ENCODE measurements at places on chromosomes 16 and 17.

GRCh38 chr16:2163211-2163881 lies 7.8 kb downstream of the TRAF7 start:
- no peak for DNase-seq

DNA sequence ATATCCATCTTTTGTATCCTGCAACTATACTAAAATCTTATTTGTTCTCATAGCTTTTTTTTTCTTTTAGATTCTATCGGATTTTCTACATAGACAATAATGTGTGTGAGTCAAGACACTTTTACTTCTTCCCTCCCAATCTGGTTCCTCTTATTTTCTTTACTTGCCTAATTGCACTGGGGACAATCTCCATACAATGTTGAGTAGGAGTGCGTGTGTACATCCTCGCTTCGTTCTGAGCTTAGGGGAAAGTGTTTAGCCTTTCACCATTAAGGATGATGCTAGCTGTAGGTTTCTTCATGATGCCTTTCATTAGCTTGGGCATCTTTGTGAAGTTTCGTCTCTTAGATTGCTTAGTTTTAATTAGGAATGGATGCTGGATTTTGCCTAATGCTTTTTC lies 2.9 kb downstream of the SPATA32 start:
- no peak for DNase-seq

GRCh38 chr17:56708220-56708558 lies 114.7 kb downstream of the NOG start:
- no peak for DNase-seq

- DNase-seq, result no peak
Measured at GRCh38 chr16:79564671-79565107, 35.8 kb downstream of the MAF start.

DNA sequence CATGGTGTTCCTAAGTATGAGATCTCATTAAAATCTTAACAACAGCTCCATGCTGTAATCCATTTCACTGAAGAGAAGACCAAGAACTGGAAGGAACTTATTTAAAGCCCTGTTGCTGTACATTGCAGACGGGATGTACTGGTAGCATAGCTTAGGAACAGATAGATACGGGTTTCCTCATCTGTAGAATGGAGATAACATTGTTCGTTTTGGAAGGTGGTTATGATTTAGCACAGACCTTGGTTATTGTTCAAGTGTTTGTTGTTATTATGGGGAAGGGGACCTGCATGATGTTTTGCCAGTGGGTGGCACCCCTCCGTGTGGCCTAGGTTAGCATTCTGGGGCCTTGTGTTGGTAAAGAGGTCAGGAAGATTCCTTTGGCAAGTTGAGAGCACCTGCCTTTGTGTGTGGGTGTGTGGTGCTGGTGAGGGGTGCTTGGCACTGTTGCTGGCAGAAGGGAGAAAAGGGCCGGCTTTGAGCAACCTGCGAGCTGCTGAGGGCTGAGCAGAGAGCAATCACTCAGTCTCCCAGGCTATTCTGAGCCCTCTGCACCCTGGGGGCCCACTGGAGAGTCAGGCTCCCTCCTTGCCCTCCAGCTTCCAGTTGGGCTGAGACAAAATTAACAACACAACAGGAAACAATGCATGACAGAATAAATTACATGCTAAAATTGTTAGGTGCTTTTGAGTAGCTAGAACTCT lies 2.3 kb downstream of the TAOK2 start:
- DNase-seq, result no peak

DNA sequence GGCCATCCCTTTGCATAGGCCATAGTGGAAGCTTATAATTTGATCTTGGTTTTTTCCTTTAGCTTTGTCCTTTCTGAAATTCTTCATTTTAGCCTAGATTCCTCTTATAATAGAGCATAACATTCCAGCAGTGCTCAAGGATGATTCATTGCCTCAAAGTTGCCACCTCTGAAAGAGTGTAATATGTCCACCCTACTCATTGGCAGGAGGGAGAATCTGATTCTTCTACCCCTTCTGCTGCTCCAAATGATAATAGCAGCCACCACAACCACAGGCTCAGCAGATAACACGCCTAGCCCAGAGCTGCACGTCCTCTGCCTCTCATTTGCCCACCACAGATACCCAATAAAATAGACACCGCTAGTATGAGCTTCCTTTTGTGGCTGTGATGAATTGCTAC lies 337.4 kb upstream of the HSBP1 start:
- DNase-seq, result no peak

DNA sequence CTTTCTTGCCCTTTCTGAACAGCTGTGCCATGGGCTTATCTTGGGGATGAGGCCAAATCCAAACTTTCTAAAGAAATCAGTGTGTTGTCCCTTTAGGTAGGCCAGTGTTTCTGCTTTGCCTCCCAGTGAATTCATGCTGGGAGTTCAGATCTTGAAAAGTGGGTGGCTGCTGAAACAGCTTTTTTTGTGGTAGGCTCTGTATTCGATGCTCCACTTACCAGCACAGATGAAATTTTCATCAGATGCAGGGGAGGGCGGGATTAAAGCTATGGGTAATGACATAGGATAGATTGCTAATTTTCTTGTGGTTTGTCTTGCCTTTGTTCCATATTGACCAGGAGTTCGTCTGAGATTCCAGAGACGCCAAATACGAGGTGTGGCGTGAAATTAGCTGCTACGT lies 2.8 kb downstream of the SOCS7 start:
- DNase-seq, result no peak

GRCh38 chr17:42212382-42212781 lies 18.1 kb upstream of the GHDC start:
- no peak for DNase-seq

DNA sequence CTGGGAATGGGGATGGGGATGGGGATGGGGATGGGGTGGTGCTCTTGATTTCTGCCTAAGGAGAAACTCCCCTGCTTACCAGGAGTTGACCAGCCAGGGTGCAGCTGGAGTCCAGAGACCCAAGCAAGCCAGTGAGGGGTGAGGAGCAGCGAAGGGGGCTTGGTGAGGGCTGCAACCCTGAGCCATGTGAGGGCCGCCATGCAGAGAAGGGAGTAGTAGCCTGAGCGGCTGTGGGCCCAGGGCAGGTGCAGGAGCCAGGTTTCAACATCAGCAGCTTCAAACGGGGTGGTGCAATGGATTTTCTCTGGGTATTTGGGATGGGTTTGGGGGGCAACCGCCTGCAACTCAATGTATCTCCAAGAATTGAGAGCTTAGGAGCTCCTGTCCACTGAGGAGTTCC lies 35.2 kb downstream of the COX4I1 start:
- no peak for DNase-seq

- DNase-seq, result no peak
Measured at GRCh38 chr17:75152523-75152921, 1.8 kb downstream of the JPT1 start.

GRCh38 chr17:18225642-18226283 lies 328 bp downstream of the LLGL1 start:
- no peak for DNase-seq

- DNase-seq, result no peak
Measured at GRCh38 chr17:64037802-64038201, 17.4 kb upstream of the ICAM2 start.

DNA sequence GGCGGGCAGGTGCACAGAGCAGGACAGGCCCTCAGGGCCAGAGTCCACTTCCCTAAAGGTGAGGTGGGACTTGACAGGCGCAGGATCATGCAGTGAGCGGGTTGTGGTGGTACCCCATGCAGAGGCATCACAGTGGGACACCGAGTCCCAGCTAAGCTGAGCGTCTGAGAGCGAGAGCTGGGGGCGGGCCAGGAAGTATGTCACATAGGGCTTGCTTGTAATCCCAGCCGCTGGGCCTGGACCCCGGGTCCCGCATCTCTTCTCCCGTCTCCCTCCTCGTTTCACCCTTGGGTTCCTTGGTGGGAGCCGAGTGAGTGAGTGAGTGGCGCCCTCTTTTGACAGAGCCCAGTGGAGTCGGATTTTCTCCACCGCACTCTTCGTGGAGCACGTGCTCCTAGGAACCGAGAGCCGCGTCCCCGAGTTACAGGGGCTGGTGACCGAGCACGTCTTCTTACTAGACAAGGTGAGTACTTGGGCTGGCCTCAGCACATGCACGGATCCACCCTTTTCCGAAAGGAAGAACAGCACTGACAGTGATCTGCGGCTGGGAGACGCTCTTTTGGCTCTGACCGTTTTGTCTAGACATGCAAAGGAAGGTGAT lies 50.8 kb upstream of the ENDOV start:
- no peak for DNase-seq

- no peak for DNase-seq
Measured at GRCh38 chr16:64823481-64824075, 298.3 kb downstream of the CDH11 start.

DNA sequence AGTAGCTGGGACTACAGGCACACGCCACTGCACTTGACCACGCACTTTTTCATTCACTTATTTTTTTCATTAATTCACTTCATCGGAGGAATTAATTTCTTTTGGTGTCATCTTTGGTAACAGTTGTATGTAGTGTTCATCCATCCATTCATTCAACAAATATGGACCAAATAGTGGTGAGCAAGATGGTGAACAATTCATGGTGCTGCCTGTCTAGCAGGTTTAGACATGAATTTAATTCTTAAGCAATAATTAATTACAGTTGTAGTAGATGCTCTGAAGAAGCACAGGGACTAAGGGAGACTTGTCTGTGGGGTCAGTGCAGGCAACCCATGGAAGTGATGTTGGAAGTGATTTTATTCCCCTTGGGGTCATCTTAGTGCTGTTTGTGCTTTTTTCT lies 22.4 kb downstream of the GDE1 start:
- DNase-seq, result no peak

GRCh38 chr16:31467151-31467773 lies 4.7 kb upstream of the TGFB1I1 start:
- no peak for DNase-seq

- DNase-seq, result no peak
Measured at GRCh38 chr16:11088831-11089230, 144.5 kb downstream of the CLEC16A start.

DNA sequence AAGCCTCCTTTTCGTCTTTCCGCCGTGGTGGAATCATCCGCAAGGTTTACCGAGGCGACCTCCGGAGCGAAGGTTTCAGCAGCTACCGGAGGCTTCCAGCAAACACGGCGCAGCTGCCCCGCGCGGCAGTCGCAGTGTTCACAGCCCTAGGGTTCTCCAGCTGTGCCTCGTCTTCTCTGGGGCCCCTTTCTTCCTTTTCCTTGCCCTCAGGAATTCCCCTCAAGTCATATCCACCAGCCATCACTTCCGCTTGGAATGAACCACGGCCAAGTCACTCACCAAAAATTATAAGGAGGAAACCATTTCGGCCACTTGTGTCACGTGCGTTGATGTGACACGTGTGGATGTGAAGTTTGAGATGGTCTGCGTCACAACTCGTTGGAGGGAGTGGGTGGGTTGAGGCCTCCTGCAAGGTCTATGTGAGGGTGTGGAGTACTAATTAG lies 636 bp upstream of the ERN1 start:
- DNase-seq, result peak; percentile 66

DNA sequence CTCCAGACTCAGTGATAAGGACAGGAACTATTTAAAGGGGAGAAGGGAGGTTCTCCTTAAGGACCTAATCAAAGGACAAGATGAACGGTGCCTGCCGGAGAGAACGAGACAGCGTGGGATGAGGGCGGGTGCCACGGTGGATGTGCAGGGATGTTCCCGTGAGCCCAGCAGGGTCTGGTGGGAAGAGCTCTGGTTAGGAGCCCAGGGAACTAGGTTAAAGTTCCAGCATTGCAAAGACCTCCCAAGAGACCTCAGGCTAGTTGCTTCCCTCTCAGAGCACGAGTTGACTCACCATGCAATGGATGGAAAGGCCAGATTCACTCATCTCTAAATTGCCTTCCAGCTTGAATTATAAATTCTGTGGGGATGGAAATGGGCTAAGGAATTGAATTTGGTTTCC lies 14.7 kb downstream of the CCR7 start:
- DNase-seq, result peak; percentile 50

DNA sequence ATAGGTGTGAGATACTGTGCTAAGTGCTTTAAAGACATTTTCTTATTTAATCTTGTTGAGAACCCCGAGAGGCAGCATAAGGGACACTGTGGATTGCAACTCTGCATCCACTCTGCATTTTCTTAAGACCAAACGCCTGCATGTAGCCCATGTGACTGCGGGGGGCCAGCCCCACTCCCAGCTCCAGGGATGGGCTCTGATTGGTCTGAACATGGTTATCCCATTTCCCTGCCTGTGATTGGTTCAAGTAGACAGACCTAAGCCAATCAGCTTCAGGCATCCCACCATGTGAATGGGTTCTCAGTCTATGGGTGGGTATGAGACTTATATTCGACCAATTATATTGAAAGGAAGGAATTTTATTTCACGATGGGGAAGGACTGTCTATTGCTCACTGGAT lies 33.2 kb upstream of the USP7 start:
- no peak for DNase-seq

GRCh38 chr17:65172496-65173136 lies 35.4 kb downstream of the RGS9 start:
- no peak for DNase-seq

- peak; percentile 44 for DNase-seq
Measured at GRCh38 chr16:49491771-49492761, 118.5 kb downstream of the C16orf78 start.

DNA sequence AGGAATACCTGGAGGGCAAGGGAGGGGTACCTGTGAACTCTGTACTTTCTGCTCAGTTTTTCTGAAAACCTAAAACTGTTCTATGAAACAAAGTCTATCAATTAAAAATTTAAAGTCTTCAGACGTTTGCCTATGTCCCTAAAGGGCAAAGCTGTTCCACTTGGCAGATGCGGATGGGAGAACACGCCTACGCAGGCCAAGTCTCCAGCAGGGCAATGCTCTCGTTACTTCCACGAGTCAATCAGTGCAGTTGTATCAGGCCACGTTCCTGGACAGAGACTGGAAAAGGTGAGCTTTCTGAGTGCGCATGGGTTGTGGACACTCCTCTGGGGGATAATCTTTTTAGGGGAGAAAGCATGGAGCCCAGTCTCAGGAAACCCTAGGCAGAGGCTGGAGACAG lies 86.6 kb downstream of the NXN start:
- no peak for DNase-seq

DNA sequence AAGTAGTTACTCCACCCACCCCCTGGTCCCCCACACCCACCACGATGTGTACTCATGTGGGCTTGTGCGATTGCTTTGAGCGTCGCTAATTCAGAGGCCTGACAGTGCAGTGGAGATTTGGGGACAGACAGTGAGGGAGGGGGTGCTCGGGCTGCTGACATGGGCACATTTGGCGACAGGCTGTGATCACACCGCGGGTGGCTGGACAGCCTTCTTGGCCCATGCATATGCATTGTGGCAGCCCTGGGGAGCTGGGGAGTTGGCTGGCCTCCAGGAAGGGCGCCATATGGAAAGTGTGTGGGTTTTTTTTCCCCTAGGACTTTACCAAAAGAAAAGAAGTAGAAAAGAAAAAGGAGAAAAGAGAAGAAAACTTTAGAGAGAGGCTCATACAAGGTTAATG lies 275.5 kb upstream of the N4BP1 start:
- DNase-seq, result no peak

GRCh38 chr16:17491140-17491662 lies 20.4 kb upstream of the XYLT1 start:
- no peak for DNase-seq
